ENCODE measurements at places on chromosomes 6 and 20.

DNA sequence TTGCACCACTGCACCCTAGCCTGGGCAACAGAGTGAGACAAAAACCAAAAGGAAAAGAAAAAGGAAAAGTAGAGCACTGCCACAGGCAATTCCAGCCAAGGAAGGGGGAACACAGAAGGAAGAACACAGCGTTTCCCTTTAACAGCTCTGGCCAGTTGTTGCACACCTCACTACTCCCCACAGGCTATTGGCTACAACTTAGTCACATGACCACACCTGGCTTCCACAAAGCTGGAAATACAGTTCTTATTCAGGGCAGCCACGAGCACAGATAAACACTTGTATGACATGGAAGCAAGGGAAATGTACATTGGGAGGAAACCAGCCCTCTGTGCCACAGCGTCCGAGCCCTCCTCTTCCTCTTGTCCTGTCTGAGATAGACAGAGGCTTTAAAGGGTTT lies 249.0 kb upstream of the JARID2 start:
- DNase-seq, result no peak

- no peak for DNase-seq
Observed at GRCh38 chr6:21691685-21692346, 98.3 kb downstream of the SOX4 start.

DNA sequence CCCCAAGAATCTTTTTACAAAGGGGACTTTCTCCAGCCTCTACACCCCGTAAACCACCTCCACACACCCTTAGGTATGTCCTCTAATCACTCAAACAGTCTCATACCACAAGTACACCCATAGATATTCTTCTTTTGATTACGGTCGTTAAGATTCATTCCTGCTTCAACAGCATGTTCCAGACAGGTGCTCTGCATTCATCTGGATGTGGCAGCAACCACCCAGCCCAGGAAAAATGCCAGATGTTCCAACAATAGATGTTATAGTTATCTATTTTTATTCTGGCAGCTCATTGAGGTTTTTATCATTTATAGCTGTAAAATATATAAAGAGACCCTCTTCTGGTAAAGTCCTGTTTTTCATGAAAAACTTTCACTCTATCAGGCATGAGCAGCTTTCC lies 60.7 kb downstream of the SIM1 start:
- DNase-seq, result no peak

DNA sequence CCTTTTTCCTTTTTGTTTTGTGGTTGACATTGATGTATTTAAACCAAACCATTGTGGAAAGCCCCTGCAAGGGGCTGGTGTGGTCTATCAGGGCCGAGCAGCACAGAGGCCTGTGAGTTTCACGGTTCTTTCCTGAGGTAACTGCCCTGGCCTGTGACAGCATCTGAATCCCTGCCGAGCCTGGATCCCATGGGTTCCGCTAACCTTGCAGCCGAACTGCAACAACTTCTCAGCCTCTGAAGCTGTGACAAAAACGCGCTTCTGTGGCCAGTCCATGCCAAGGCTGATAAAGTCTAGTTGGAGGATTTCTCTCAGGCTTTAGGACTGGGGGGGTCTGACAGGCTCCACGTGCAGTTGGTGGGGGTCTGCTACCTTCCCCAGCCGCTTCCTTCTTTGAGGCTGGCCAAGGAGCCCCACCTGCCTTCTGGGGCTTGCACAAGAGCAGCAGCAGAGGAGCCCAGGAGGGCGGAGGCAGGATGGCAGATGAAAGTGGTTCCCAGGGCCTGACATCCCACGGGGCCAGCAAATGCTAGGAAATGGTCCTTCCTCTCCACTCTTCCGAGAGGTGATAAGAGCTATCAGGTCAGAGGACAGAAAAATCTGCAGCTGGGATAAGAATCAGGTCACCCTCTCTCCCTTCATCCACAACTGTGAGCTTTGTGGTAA lies 150.9 kb downstream of the PREX1 start:
- DNase-seq, result no peak

DNA sequence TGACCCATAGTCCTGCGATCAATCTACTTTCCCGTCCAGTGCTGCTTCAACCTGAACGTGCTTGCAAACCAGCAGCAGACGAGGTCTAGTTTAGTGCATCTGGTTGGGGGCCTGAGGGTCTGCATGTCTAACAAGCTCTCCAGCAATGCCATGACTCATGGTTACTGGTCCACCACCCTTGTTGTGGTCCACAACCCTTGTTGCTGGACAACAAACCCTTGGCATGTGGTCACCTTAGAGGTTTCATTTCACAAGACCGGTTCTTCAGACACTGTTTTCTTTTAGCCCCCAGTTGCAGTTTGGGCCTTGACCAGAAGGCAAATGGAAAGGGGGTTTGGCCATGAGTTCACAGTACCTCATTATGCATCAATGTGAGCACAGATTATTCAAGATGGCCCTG lies 424.8 kb downstream of the QKI start:
- DNase-seq, result no peak
